RKO (cell line): ENCODE measurements at places on chromosomes 5 and 9.

DNA sequence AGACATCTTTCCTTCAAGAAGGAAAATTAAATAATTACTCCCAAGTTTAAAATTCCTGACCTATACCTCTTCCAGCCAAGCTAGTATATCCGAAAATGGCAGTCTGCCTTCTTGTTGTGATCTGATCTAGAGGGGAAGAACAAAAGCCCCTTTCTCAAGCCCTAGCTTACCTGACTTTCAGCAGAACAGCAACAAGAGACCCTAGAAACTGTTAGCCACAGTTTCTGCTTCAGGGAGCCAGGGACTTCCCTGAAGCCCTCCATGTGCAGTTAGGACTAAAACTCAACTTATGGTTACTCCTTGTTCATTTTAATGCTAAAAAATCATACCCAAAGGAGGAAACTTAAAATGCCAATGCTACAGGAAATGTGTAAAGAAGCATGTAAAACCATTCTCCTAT is 366.7 kb upstream of the CTNND2 start:
- no peak for DNase-seq

DNA sequence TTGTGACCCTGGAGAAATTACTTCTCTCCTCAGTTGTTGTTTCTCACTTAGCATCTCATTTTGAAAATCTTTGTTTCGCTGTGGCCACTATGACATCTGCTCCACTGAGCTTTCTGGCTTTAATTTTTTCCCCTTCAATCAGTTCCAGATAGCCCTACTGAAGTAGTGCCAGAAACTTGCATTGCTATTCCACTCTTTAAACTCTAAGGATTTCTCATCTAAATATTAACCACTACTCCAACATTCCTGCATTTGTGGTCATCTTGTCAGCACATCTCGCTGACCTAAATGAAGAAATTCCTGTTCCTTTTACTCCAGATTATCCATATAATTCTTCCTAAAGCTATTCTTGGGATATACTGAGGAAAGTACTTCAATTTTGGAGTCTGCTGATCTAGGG is 15.3 kb upstream of the NOL6 start:
- DNase-seq, result no peak

- DNase-seq, result no peak
These were observed 42.4 kb upstream of the TMC1 start for GRCh38 chr9:72478966-72479365.

- no peak for DNase-seq
These were observed 77.3 kb downstream of the NFIB start for GRCh38 chr9:14236591-14236990.

DNA sequence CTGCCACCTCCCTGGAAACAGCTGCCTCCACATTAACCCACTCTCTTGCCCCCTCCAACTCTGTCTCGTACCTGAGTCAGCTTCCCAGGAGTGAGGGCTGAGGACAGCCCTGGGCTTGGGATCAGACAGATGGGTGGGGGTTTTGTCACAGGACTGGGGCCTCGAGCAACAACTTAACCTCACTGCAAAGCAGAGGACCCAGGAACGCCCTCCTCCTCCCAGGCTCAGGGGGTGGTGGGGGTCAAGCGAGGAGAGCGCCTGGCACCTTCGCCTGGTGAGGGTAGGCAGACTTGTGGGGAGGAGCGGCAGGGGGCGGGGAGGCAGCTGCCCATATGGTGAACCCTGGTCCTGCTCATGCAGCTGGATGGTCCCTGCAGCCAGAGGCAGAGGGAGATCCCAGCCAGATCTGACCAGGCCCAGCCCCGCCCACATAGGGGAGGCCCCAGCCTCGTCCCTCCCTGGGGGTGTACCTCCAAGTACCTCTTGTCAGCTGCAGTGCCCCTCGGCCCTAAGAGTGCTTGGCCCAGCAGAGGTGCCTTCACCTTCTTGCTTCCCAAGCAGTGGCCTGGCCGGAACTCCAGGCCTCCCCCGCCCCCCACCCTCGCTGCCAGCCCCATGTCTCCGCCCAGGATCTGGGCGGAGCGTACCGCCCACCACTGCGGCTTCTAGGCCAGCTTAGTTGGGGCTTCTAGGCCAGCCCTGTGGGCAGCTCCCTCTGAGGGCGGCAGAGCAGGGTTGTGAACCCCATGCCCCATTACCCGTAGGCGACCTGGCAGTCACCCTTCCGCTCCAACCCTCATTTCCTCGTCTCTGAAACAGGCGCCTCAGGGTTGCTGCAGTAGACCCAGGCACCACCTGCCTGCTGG is at the start of gene SARDH:
Gene SARDH (minus strand): TSS at position 579 of the 866 bp plus-strand sequence. CDS start 4,179 bp downstream, outside the sequence.
- no peak for DNase-seq
